ENCODE measurements at places on chromosomes 12 and 14.

GRCh38 chr14:90491221-90491885 is 94.5 kb downstream of the CALM1 start:
- no peak for DNase-seq

GRCh38 chr12:75713434-75713833 is 202.0 kb upstream of the KRR1 start:
- no peak for DNase-seq

GRCh38 chr12:2924019-2924418 is 33.3 kb downstream of the TULP3 start:
- DNase-seq = no peak

- no peak for DNase-seq
Measured at GRCh38 chr12:105523164-105524057, 192.9 kb downstream of the C12orf75 start.

DNA sequence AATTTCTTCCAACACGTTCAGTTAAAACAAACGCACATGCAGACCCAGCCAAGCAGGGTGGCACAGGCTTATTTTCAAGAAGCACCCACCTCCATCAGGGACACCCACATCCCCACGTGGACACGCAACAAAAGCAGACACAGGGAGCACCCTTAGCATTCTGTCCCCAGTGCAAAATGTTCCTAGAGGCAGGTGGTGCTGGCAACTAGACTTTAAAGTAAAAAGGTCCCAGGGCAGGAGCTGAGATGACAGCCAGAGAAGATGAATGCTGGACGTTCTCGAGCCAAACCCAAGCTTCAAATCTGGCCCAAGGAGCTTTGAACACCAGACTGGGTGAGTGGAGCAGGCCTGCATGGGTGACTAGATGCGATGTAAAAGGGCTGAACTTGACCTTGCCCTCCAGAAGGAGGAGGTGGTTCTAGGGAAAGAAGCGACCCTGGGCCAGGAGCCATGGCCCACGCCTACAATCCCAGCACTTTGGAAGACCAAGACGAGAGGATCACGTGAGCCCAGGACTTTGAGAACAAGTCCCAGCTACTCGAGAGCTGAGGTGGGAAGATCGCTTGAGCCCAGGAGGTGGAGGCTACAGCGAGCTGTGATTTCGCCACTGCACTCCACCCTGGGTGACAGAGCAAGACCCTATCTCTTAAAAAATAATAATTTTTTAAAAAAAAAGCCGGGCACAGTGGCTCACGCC is 47.3 kb downstream of the KDM2B start:
- DNase-seq = no peak

DNA sequence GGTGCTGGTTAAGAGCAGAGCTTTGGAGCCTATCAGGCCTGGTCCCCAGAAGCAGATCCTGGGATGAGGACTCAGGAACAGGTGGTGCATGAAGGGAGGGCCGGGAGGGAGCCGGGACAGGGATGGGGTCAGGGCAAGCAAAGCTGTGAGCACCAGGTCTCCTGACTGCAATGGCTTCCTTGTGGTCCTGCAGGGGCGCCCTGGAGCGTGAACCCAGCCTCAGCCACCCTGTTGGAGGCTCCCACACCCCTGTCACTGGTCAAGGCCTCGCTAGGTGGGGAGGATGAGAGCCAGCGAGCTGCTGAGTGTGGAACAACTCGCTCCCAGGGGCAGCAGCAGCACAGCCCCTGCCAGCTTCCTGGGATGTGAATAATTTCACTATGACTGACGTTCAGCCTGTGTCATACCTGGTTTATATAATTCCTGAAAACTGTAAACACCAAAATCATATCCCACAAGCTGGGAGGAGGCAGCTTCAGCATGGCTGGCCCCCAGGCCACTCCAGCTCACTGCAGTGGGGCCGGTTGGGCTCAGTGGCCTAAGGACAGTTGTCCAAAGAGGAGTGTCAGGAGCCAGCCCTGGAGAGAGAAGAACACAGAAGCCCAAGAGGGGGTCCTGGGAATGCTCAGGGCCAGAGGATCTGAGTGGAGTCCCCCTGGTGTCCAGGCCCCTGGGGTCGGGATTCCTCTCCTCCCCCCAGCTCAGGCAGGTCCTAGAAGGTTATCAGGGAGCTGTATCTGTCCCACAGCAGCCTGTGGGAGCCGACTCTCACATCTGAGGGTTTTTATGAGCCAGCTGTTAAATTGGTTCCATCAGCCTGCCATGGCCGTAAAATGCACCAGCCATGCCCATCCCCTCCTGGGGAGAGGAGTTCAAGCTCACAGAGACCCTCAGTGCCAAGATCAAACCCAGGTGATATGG is 272.9 kb downstream of the ADGRD1 start:
- DNase-seq = no peak
